Tongue (tissue), 3 donors: ENCODE measurements at places on chromosomes 2 and 18. TPM values are rescaled to one million over a fixed set of nuclear protein-coding genes. Genes with fewer than 3 reads are reported as not detected.

VAMP5 gene
- total RNA-seq, result 15.7 TPM

EPHA4 gene
- total RNA-seq, result 26.2 TPM

NMS gene
- not detected for total RNA-seq

RAB6C gene
- total RNA-seq, result 0.10 TPM

RBM44 gene
- total RNA-seq, result 4.0 TPM

RUFY4 gene
- total RNA-seq, result not detected
